Stimulated activated CD8-positive, alpha-beta memory T cell treated with anti-CD3 and anti-CD28 coated beads, Interleukin-2, amount 100 ng/mL, for 48 hours (primary cell): ENCODE measurements at places on chromosomes 16 and 17.

DNA sequence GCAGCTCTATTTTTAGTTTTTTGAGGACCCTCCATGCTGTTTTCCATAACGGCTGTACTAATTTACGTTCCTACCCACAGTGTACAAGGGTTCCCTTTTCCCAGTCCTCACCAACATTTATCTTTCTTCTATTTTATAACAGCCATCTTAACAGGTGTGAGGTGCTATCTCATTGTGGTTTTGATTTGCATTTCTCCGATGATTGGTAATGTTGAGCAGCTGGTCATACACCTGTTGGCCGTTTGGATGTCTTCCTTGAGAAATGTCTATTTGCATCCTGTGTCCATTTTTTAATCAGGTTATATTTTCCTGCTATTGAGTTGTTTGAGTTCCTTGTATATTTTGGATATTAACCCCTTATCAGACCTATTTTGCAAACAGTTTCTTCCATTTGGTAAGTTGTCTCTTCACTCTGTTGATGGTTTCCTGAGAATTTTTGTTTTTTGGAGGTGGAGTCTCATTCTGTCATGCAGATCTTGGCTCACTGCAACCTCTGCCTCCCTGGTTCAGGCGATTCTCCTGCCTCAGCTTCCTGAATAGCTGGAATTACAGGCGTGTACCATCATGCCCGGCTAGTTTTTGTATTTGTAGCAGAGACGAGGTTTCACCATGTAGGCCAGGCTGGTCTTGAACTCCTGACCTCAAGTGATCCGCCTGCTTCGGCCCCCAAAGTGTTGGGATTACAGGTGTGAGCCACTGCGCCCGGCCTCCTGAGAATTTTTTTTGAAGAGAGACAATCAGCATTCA lies 279.6 kb downstream of the SNX29 start:
- DNase-seq, result no peak

DNA sequence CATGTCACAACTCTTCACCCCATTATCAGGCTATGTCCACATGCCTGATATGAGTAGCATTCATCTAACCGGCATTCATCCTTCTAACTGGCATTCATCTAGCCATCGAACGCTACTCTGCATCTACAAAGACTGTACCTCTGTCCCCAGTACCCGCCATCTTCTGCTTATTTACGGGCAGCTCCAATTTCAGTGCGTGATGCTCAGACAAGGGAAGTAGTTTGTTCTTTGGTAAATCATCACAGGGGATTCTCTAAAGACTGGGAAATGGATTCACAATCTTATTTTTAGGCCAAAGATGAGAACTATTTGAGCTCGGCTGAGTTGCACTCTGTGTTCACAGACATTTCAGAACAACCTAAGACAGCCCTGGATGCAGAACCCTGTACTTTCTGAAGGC lies 39.4 kb downstream of the STAT5B start:
- DNase-seq, result no peak

- no peak for DNase-seq
Measured at GRCh38 chr16:51134269-51134812, 16.7 kb downstream of the SALL1 start.

GRCh38 chr17:45940293-45940692 lies 45.9 kb downstream of the MAPT start:
- no peak for DNase-seq

- DNase-seq, result no peak
Measured at GRCh38 chr16:59336136-59336695, 602.1 kb upstream of the GOT2 start.

- no peak for DNase-seq
Measured at GRCh38 chr17:40551879-40552768, 13.1 kb downstream of the CCR7 start.

DNA sequence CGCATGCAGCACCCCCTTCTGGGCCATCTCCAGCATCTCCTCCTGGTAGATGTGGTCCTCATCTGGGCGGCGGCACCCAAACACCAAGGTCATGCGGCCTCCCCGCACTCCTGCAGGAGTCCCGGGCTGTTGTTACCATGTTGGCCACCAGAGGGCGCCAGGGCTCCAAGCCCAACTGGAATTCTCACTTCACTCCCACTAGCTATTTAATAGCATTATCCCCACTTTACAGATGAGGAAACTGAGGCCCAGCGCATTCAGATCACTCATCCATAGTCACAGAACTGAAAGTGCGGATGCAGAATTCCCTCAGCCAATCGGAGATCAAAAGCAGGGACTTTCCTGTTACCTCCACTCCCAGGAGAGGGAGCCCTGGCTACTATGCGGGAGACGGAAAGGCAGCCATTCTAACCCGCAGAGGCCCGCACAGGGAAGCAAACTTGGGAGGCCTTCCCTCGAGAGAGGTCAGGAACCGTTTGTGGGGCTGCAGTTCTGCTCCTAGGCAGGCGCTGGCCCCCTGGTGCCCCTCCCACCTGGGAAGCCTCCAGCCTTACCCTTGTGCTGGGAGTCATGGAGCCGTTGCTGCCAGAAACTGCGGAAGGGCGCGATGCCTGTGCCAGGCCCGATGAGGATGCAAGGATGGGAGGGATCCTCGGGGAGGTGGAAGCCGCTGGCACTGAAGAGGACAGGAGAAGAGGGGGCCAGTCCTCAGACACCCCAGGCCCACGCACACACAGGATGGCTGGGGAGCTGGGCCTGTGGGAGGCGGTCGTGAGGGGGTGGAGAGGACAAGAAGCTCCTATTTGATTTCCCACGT lies 40.1 kb downstream of the NOS2 start:
- peak; percentile 64 for DNase-seq

DNA sequence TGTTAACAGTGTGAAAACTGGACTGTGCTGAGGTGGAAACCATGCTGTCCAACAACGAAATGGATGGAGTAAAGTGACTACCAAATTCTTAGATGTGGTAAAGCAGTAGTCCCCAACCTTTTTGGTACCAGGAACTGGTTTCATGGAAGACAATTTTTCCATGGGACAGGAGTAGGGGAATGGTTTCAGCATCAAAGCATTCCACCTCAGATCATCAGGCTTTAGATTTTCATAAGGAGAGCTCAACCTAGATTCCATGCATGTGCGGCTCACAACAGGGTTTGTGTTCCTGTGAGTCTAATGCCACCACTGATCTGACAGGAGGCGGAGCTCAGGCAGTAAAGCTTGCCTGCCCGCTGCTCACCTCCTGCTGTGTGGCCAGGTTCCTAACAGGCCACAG lies 11.5 kb downstream of the SLX4 start:
- DNase-seq, result no peak

- no peak for DNase-seq
Measured at GRCh38 chr17:27751166-27751565, 49.2 kb downstream of the NOS2 start.

DNA sequence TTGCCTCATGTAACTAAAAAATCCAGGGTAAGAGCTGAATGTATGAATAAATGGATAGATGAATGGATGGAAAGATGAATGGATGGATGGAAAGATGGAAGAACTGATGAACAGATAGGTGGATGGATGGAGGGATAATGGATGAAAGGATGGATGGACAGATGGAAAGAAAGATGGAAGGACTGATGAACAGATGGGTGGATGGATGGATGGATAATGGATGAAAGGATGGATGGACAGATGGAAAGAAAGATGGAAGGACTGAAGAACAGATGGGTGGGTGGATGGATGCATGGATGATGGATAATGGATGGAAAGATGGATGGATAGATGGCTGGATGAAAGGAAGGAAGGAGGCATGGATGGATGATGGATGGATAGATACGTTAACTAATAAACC lies 11.9 kb downstream of the CHD9NB start:
- no peak for DNase-seq

GRCh38 chr16:31700530-31701388 lies 172.8 kb upstream of the ZNF267 start:
- DNase-seq, result peak; percentile 85

GRCh38 chr17:64063088-64063487 lies 42.7 kb upstream of the ICAM2 start:
- no peak for DNase-seq

DNA sequence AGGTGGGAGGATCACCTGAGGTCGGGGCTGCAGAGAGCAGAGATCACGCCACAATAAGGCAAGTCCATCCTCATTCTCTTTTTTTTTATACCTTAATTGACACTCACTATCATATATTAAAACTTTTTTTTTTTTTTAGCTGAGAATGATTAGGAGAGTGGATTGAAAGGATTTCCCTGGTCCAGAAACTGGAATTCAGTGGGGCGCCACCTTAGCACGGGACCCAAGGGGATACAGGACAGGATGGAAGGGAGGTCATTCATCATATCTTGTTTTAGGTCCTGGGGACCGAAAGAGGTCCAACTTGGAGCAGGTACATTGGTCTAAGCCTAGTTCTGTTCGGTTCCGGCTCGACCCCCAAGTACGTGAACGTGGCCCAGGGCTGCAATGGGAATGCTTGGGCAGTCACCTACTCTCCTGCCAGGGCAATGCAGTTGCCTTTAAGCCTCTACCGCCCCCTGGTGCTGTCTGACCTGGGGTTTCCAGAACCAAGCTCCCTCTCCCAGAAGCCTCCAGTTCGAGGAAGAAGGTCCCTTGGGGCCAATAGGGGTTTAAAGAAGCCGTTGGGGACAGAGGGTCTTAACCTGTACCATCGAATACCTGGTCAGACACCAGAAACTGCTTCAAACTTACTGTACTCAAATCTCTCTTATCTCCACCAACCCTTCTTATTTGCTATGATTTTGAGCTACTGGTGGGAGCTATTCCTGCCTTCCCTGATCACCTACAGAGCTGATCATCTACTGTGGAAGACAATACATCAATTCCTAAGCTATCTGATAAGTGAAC lies 19.9 kb upstream of the GPATCH8 start:
- DNase-seq, result peak; percentile 72

GRCh38 chr17:31508288-31509094 lies 117.0 kb downstream of the RAB11FIP4 start:
- DNase-seq, result no peak

DNA sequence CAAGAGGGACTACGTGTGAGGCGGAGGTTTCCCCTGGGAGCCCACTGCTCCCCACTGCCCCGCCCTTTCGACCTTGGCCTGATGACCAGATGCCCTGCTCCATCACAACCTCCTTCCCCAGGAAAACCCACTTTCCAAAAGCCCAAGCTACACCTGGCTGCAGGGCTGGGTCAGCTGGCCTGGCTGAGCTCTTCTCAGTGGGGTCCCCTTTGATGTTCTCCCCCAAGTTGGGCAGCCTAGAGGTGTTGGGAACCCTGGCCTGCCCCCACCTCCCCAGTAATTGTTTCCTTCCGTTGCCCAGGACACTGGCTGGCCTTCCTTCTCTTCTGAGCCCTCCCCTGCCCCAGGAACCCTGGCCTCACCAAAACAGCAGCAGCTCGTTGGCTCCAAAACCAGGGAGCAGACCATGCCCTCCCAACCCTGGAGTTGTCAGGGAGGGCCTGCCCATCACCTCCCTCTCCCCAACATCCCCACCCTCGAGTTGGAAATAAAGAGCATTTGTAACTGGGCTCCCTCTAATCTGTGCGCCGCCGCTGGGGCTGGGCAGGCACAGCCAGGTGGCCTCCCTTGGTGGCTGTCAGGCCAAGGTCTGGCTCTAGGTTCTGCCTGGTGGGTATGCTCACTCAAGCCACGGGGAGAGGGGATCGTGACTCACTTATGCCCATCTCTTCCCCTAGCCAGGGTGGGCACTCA lies 1.4 kb downstream of the CLDN9 start:
- DNase-seq, result no peak

DNA sequence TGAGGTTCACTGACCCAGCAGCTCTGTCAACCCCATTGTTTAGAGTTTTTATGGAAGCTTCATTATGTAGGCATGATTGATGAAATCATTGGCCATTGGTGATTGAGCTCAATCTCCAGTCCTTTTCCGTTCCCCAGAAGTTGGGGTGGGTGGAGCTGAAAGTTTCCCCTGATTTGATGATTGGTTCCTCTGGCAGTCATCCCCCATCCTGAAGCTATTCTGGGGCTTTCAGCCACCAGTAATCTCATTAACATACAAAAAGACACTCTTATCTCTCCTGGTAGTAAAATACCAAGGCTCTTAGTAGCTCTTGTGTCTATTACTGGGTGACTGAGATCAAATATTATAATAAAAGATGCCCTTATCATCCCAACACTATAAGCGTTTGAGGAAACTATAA lies 67.1 kb downstream of the TANC2 start:
- DNase-seq, result no peak

DNA sequence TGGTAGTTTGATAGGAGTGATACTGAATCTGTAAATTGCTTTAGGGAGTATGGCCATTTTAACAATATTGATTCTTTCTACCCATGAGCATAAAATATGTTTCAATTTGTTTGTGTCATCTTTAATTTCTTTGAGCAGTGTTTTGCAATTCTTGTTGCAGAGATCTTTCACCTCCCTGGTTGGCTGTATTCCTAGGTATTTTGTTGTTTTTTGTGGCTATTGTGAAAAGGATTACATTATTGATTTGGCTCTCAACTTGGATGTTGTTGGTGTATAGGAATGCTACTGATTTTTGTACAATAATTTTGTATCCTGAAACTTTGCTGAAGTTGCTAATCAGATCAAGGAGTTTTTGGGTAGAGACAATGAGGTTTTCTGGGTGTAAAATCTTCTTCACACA lies 3.2 kb downstream of the KRTAP9-9 start:
- DNase-seq, result no peak

DNA sequence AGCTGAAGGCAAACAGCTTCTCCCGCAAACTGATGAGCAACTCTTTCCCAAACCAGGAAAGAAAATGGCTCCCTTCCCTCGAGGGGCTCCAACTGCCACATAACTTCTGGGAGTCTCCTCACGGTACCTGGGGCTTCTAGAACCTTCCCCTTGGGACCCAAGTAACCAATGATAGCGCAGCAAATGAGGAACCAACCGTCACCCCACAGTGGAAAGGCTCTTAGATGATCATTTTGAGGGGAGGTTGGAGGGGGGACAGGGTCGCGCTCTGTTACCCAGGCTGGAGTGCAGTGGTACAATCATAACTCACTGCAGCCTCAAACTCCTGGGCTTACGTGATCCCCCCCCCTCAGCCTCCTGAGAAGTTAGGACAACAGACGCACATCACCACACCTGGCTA lies at the start of gene DNAH17:
DNAH17 (minus strand) TSS at position 101 of the 400 bp plus-strand sequence. CDS start 2,339 bp downstream, outside the sequence.
- DNase-seq, result no peak

DNA sequence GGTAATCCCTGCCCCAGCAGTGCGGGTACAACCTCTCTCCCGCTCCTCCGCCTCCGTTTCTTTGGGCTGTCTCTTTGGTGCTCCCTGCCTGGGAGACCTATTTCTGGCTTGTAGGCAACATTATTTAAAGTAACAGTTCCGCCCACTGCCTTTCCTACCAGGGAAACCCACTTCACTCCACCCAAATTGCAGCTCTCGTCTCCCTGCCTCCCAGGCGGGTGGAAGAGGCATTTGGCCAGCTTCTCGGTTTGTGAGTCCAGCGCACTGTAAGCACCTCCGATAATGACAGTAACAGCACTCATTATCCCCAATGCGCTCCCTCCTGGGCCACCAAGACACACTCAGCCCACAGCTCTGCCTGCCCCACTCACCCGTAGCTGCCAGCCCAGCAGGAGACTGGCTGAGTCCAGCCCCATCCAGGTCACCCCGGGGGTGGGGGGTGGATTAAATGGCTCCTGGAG lies 165.1 kb upstream of the CDC42EP4 start:
- DNase-seq, result no peak
